ENCODE measurements at places on chromosomes 4 and X.

- DNase-seq, result no peak
Measured at GRCh38 chrX:150058728-150059127, 120.4 kb upstream of the EOLA2 start.

GRCh38 chr4:10354746-10355145, 102.5 kb downstream of the ZNF518B start:
- DNase-seq, result no peak

DNA sequence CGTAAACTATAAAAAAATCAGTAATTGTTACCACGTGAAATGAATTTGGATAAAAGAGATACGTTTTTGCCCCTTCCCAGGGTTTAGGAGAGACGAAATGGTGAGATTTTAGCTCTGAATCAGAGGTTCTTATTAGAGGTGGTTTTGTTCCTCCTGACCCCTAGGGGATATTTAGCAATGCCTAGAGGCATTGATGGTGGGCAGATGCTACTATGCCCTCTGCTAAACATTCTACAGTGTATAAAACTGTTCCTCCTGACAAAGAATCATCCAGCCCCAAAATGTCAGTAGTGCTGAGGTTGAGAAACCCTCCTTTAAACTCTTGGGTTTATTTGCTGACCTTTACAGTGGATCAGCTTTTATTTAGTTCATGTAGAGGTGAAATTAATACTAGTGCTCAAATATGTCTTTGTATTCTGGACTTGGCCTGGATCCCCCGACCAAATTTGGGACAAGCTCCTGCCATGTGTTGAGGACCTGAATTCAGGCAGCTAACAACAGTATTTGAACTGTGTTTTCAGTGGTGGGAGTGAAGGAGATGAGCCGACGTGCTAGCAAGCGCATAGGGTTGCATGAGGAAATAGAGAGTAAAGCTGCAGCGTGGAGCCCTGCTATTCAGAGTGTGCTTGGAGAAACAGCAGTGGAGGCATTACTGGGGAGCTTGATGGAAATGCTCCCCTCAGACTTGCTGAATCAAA, 126.1 kb downstream of the PTTG2 start:
- no peak for DNase-seq

GRCh38 chr4:90001023-90001422, 106.4 kb downstream of the MMRN1 start:
- no peak for DNase-seq

GRCh38 chrX:36961590-36961989, 46.6 kb upstream of the FAM47C start:
- no peak for DNase-seq

- no peak for DNase-seq
Measured at GRCh38 chr4:172009446-172010230, 196.4 kb downstream of the GALNTL6 start.

GRCh38 chr4:40170588-40170987, 26.2 kb upstream of the RHOH start:
- DNase-seq, result no peak

GRCh38 chr4:125313497-125313896, 1.3 kb upstream of the FAT4 start:
- peak; percentile 14 for DNase-seq

DNA sequence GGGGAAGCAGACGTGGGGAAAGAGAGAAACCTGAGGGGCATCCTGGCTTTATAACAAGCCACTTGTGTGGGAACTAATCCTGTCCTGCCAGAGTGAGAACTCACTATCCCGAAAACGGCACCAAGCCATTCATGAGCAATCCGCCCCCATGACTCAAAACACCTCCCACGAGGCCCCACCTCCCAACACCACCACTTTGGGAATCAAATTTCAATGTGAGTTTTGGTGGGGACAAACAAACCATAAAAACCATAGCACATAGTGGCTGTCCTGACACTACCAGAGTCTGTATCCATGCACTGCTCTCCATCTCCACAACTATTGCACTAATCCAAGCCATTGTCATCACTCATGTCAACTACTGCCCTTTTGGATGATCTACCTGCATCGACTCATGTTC, 28.5 kb upstream of the SEPTIN6 start:
- no peak for DNase-seq
